ENCODE measurements at places on chromosomes 5 and 9. TPM values are rescaled to one million over a fixed set of nuclear protein-coding genes. Genes with fewer than 3 reads are reported as not detected.

Gene EGFLAM
- total RNA-seq, result not detected

Gene CTXN3
- not detected for total RNA-seq

Gene CEP78
- 54.8 TPM for total RNA-seq

Gene ATP6V1G1
- total RNA-seq, result 95.8 TPM

Gene CFAP77
- total RNA-seq, result not detected

Gene PARP8
- 178 TPM for total RNA-seq

Gene SPINK4
- not detected for total RNA-seq

Gene IFNA14
- not detected for total RNA-seq

Gene BNC2
- total RNA-seq, result not detected

Gene PCDHB5
- total RNA-seq, result not detected

Gene SLC25A2
- total RNA-seq, result 0.99 TPM

Gene PDE6A
- total RNA-seq, result not detected

Gene BARHL1
- not detected for total RNA-seq

Gene OR13J1
- total RNA-seq, result not detected

Gene MLANA
- total RNA-seq, result not detected

Gene RGS14
- total RNA-seq, result 113 TPM

Gene PCDHB10
- total RNA-seq, result not detected

Gene NTNG2
- total RNA-seq, result 15.6 TPM

Gene ACOT12
- total RNA-seq, result not detected

Gene XRCC4
- 9.3 TPM for total RNA-seq

Gene RFX3
- total RNA-seq, result 13.5 TPM

Gene IGIP
- total RNA-seq, result 7.3 TPM

Gene PCDHGA8
- total RNA-seq, result 0.09 TPM

Gene UNC5A
- not detected for total RNA-seq

Gene FAM151B
- 1.0 TPM for total RNA-seq

Gene SLC2A6
- 7.1 TPM for total RNA-seq

Gene RETREG1
- total RNA-seq, result 59.8 TPM

Gene RGS3
- 63.2 TPM for total RNA-seq

Gene ADAMTS13
- 3.2 TPM for total RNA-seq

Gene SUSD1
- 8.3 TPM for total RNA-seq

Gene COMMD10
- total RNA-seq, result 22.1 TPM

Gene TSLP
- total RNA-seq, result 0.58 TPM

Gene PITX1
- total RNA-seq, result not detected

Gene SPATA9
- total RNA-seq, result not detected

Gene CDC20B
- 0.28 TPM for total RNA-seq

Gene NFIB
- not detected for total RNA-seq

Gene HSPA5
- total RNA-seq, result 81.3 TPM

Gene MSMP
- total RNA-seq, result not detected

Gene PIGO
- total RNA-seq, result 31.4 TPM

Gene RIMOC1
- 27.3 TPM for total RNA-seq

Gene KIF20A
- total RNA-seq, result 52.4 TPM

Gene FCHSD1
- total RNA-seq, result 98.3 TPM

Gene PCA3
- total RNA-seq, result not detected

Gene RASGRF2
- total RNA-seq, result 18.8 TPM

Gene MGAT4B
- 118 TPM for total RNA-seq

Gene LCN6
- total RNA-seq, result not detected

Gene ADRA1B
- not detected for total RNA-seq

All from activated naive CD8-positive, alpha-beta T cell treated with anti-CD3 and anti-CD28 coated beads, Interleukin-2, amount 10 ng/mL, durations not matched to agents 7 days and 5 days (primary cell).